ENCODE measurements at places on chromosomes 3 and 15. TPM values are rescaled to one million over a fixed set of nuclear protein-coding genes. Genes with fewer than 3 reads are reported as not detected.

The DCLK3 gene
- not detected for total RNA-seq

The FSIP1 gene
- total RNA-seq, result 0.18 TPM

The FAM240A gene
- not detected for total RNA-seq

The RBP2 gene
- total RNA-seq, result not detected

The CHST2 gene
- 1.1 TPM for total RNA-seq

The STAB1 gene
- total RNA-seq, result not detected

The SIDT1 gene
- total RNA-seq, result not detected

All from IMR-90 (cell line).